ENCODE measurements at places on chromosomes 1 and 21.

DNA sequence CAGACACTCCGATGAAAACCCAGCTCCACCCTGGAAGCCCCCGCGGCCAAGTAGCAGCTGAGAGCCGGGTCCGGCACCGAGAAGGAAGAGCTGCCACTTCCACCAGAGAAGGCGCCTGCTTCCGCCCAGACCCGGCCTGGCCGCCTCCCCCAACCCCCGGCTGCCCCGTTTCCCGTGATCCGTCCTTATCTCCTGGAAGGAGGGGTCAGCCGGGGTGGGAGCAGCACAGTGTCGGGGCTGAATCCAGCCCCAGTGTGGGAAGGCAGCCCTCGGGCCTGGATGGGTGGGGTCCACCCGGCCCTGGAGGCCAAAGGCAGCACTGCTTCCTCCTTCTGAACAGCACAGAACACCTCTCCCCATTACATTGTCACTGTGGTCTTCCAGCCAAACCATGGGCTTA lies 69.4 kb downstream of the MEGF6 start:
- no peak for DNase-seq

GRCh38 chr1:50426702-50427085 lies 3.5 kb upstream of the DMRTA2 start:
- DNase-seq = no peak

DNA sequence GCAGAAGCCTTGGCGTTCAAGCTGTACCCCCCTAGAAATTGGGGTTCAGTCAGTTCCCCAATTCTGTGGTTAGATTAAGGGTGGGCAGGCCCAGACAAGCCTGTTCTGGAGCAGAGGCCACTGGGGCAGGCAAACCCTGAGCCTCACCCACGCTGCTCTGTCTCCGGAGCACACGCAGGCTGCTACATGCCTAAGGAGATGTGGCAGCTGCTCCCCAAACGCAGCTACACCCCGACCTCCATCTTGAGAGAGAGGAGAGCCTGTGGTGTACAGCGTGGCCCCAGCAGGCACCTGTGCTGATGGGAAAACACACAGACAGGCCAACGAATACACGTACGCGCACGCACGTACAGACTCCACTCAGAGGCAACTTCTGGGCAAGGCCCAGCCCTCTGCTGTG lies 33.9 kb upstream of the GRHL3 start:
- no peak for DNase-seq

DNA sequence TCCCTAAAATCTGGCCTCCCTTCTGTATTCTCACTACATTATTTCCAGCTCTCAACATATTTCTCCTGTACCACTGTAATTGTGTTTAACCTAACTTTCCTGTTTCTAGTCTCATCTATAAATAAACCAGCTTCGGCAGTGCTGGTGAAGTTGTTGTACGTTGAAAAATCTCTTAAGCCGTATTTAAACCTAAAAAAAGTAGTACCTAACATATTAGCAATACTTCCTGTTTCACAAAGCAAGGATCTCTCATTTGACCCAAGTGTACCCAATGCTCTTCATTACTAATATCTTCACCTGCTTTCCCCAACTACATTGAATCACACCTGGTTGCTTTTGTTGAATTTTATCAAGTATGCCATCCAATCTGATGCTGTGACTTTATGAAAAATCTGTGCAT lies 42.2 kb upstream of the RGS21 start:
- no peak for DNase-seq

DNA sequence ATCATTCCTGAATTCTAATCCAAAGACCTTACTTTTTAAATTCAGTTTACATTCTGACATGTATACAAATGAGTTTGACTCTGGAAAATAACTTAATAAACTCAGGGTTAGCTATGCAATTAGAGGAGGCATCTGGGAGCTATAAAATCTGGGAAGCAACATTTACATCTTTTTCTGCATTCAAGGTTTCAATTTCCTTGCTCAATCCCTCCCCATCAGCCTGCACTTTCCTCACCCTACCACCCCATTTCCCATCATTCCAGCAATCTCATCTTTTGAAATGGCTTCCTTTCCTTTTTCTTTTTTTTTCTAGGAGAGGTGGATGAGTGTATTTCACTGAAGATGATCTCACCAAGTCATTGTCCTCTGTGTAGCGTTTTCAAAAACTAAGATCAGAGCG lies 65.3 kb upstream of the BEND5 start:
- DNase-seq = no peak

DNA sequence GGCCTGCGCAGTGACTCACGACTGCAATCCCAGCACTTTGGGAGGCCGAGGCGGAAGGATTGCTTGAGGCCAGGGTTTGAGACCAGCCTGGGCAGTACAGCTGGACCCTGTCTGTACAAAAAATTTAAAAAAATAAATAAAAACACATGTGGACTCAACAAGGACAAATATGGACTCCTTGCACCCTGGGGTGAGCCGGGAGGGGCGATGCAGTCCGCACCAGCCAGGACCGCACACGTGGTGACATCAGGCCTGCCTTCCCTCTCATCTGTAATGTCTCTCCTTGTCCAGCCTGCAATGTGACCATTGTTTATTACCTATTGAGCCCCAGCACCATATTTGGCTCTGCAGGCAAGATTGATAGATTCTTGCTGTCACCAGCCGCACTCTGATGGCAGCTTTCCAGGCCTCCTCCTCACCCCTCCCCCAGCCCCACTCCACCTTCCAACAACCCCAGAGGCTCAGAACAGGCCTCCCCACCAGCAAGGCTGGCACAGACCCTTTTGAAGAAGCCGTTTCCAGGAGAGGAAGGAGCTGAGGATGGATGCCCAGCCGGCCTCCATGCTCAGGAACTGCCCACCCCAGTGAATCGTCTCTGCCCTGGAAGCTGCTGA lies 55.2 kb downstream of the IRF2BP2 start:
- DNase-seq = no peak

- DNase-seq = no peak
These were observed 29.7 kb downstream of the ADARB1 start for GRCh38 chr21:45103971-45104520.

- no peak for DNase-seq
These were observed 24.3 kb downstream of the AHCTF1 start for GRCh38 chr1:246907472-246907871.

DNA sequence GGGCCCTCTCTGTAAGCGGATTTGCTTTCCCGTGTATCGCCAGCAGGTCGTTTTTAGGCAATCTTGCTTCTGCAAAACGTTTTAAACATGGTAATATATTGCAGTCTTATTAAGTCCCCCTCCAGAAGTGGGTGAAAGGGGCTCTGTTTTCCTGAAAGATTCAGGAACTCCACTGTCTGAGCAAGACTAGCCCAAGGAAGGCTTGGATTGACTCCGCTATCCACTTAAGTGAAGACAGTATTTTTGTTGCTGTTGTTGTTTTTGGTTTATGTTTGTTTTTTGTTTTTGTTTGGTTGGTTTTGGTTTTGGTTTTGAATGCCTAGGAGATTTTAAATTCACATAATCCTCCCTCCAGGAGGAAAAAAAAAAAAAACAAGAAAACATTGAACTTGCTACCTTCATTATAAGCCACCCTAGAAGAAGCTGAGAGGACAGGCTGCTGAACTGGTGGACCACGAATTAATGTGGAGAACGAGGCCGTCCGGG lies 29.1 kb upstream of the NFIA start:
- DNase-seq = no peak

DNA sequence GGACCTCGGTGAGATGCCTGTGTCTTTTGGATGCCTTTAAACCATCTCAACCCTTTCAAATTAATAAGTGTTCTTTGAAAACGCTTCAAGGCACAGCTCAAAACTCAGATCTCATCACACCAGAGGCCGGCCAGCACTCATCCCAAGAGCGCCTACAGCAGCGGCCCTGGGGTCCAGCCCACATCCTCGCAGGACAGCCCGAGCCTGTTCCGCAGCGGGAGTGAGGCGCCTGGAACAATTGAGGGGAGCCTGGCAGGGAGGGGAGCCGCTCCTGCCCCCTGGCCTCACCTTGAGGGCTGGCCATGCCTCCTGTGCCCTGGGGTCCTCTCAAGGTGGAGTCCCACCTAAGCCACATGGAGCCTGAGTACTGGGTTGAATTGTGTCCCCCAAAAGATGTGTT lies 37.9 kb downstream of the ACOT7 start:
- no peak for DNase-seq

GRCh38 chr1:107183011-107183410 lies 42.2 kb downstream of the NTNG1 start:
- no peak for DNase-seq

DNA sequence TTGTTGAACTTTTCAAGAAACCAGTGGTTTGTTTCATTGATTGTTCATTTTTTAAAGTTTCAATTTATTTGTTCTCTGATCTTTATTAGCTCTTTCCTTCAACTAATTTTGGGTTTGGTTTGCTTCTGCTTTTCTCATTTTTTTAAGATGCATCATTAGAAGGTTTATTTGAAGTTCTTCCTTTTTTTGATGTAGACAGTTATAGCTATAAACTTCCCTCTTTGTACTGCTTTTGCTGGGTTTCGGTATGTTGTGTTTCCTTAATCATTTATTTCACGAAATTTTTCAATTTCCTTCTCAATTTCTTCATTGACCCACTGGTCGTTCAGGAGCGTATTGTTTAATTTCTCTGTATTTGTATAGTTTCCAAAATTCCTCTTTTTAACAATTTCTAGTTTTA lies 133.3 kb upstream of the GPR52 start:
- no peak for DNase-seq

GRCh38 chr1:23908453-23909341 lies 4.5 kb downstream of the CNR2 start:
- no peak for DNase-seq

- DNase-seq = no peak
These were observed 28.1 kb downstream of the KCNA10 start for GRCh38 chr1:110490791-110491451.

DNA sequence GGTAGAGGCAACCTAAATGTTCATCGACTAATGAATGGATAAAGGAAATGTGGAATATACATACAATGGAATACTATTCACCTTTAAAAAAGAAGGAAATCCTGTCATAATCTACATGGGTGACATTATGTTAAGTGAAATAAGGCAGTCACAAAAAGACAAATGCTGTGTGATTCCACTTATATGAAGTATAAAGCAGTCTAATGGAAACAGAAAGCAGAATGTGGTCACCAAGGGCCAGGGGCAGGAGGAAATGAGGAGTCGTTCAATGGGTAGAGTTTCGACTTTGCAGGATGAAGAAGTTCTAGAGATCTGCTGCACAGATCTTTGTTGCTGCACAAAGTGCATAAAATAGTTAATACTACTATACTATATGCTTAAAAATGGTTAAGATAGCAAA lies 7.8 kb downstream of the DIPK1A start:
- DNase-seq = no peak
